NCI-H2107 (cell line): ENCODE measurements at places on chromosomes 2 and 18.

- no peak for DNase-seq
Observed at GRCh38 chr2:234483568-234484251, 13.2 kb downstream of the ARL4C start.

DNA sequence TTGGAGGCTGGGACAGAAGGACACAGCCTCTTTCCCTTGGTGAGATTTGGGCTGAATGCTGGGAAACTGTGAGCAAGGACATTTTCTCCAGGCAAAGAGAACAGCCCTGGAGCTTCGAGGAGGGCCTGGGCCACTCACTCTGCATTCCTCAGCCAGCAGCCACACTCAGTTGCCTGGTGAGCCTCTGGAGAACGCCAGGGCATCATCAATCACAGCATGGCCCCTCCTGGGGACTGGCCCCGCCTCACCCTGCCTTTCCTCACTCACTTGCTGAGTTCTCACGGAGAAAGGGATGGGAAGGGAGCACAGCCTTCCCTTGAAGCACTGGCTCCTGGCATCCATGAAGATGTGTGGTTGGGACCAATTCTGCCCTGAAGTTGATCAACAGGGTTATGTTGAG, 55.0 kb downstream of the APOB start:
- DNase-seq, result no peak

GRCh38 chr2:202378662-202379358, 2.7 kb downstream of the BMPR2 start:
- DNase-seq, result no peak

- DNase-seq, result no peak
Observed at GRCh38 chr2:109322111-109322510, 193.1 kb downstream of the SH3RF3 start.

GRCh38 chr2:72133721-72134407, 13.8 kb downstream of the CYP26B1 start:
- no peak for DNase-seq

DNA sequence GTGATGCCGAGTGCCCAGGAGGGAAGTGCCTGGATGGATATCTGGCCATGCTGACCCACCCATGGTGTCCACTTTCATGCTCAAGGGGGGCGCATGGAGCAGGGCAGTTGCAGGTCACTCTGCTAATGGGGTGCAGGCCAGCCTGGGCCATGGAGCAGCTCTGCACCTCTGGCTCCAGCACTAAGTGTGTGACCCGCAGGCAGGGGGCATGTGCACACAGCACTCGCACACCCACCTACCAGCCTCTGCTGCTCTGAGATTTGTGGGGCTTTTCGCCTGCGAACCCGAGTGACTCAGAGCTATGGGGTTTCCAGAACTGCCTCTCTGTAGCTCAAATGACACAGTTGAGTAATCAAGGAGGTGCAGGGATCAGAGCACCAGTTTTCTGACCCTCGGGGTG, 66.2 kb downstream of the CYP26B1 start:
- DNase-seq, result no peak

- DNase-seq, result no peak
Observed at GRCh38 chr2:85719609-85720240, 25.6 kb downstream of the GNLY start.

- no peak for DNase-seq
Observed at GRCh38 chr2:76332871-76333270, 622.2 kb upstream of the GCFC2 start.

- DNase-seq, result no peak
Observed at GRCh38 chr18:59649591-59649990, 47.6 kb downstream of the CCBE1 start.

DNA sequence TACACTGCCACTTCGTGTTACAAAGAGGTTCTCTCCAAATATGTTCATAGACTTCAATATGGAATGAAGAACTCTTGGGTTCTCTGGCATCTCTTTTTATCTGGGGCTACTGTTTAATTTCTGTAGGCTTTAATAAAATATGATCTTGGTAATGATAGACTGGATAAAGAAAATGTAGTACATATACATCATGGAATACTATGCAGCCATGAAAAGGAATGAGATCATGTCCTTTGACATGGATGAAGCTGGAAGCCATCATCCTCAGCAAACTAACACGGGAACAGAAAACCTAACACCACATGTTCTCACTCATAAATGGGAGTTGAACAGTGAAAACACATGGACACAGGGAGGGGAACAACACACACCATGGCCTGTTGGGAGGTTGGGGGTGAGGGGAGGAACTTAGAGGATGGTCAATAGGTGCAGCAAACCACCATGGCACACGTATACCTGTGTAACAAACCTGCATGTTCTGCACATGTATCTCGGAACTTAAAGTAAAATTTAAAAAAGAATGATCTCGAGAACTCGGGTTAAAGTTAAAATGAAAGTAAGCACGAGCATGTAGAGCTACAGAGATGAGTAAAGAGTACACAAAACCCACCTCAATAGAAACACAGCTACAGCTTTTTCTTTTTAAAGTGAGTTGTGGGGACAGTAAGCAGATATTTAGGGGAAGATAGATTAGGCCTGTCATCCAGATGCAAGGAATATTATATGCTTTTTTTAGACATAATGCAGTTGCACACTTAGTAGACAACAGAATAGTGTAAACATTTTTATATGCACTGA, 102.3 kb downstream of the SGPP2 start:
- DNase-seq, result no peak

DNA sequence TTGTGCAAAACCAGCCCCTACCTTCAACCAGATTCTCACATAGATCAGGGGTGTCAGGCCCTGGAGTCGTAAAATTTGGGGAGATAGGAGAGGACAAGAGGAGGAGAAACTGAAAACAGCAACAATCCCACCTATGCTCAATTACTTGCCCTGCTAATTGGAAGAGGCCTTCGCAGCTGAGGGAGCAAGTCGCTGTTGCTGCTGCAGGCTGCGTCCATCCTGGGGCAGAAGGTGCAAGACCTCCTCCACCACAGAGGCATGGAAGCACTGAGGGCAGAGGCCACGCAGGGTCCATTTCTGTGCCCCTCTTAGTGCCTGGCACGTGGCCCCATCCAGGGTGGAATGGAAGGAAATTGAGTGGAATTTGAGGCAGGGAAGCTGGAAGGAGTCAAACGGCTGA, 36.5 kb downstream of the CNGA3 start:
- no peak for DNase-seq

GRCh38 chr2:106175086-106175850, 18.8 kb downstream of the UXS1 start:
- no peak for DNase-seq

- DNase-seq, result no peak
Observed at GRCh38 chr18:37156330-37156942, 327.5 kb downstream of the KIAA1328 start.

- DNase-seq, result no peak
Observed at GRCh38 chr2:30798536-30798991, 8.7 kb downstream of the CAPN13 start.

DNA sequence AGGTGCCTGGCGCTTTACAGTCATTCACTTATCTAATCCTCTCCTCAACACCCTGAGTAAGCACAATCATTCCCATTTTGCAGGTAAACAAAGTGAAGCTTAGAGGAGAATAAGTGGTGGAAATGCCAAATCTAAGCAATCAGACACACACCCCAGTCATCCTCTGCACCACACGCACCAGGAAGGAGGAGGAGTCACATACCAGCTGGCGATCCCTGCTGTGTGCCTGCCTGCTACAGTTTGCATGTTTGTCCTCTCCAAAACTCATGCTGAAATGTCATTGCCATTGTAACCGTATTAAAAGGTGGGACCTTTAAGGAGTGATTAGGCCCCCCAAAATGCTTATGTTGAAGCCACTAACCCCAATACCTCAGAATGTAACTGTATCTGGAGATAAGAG, 93.7 kb downstream of the LOXHD1 start:
- no peak for DNase-seq

DNA sequence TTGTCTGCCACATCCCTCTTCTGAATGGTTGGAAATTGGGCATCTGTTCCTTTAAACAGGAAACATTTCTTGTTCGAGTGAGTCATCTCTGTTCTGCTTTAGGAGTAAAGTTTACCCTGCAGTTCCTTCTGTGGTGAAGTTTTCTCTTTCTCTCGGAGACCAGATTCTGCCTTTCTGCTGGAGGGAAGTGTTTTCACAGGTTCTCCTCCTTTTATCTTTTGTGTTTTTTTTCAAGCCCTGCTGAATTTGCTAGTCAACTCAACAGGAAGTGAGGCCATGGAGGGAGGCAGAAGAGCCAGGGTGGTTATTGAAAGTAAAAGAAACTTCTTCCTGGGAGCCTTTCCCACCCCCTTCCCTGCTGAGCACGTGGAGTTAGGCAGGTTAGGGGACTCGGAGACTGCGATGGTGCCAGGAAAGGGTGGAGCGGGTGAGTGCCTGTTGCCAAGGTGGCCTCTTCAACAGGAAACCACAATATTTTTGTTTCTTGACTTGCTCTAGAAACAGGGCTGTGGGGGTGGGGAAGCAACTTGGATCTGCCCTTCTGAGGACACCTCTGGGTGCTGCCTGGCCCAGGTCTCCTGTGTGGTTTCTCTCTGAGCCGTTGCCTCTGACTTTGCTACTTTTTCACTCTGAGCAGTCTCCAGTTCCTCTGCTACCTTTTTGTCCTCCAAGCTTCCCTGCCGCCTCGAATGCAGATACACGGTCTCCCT, 2.2 kb upstream of the CASP8 start:
- DNase-seq, result peak; percentile 23

GRCh38 chr2:126795656-126796055, 103.0 kb upstream of the TEX51 start:
- DNase-seq, result no peak

DNA sequence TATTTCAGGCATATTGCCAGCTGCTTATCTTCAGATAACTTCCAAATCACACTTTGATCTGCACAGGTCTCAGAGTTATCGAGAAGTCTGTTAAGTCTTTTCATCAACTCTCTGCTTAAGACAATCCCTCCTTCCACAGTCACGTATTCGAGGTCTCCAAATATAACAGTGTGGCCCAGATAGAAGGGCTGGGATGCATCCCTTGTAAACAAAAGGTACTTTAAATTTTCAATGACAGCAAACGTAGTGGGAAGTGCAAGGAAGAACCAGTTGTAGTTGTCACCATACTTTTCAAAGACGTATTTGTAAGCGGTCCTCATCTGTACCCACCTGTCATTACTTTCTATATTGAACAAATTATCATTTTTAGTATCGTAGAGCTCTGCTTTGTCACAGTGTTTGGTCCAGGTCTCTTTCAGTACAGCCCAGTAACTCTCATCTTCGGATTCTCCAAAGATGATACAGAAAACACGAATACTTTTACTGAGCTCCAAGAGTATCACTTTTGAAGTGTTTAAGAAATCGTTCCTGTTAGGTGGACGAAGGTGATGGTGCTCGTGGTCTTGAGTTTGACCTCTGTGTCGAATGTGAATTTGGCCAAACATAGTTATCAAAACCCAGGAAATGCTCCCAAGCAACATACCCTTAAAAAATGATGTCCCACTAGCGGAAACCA, 445 bp downstream of the C1GALT1C1L start:
- no peak for DNase-seq

GRCh38 chr2:33645861-33646260, 46.8 kb upstream of the FAM98A start:
- DNase-seq, result no peak

DNA sequence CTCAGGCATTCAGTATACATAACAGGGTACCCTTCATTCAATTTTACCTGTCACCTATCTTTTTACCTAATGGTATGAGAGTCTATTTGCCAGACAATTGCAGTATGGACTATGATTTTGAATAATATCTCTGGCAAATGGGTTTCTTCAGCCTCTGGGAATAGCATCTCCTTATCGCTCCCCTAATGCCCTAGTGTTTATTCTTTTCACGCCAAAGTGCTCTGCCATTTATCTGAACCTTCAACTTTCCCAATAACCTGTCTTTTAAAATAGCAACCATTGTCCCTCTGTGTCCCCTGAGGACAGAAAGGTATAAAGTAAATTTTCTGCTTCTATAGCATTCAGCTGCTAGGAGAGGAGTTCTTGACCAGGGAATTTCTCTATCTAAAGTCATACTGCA, 45.0 kb upstream of the FSHR start:
- no peak for DNase-seq

GRCh38 chr18:31241425-31241824, 76.5 kb upstream of the DSG1 start:
- no peak for DNase-seq

DNA sequence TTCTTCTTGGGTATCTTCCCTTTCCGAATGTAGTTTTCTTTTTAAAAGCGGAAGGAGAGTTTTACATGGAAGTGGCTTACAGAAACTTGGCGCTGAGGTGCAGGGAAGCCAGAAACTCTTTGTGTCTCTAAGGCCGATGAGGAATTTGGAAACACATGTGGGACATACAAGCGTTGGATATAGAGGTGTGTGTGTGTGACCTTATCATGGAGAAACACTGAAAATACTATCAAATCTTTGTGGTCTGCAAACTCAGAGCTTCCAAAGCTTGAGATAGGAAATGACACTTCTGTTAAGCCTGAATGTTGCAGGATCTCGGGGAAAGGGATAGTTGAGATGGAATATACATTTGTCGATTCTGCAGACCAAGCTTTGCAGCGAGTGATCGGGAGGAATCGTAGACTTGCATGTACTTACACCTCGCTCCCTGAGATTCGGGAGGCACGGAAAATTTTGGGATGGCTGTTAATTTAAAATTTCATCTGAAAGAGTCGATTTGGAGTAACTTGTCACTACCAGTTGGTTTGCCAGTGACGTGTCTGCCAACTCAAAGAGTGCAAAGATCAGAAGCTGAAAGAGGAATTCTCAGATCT, 1.0 kb downstream of the NAB1 start:
- DNase-seq, result no peak

GRCh38 chr2:165757906-165758675, 36.0 kb downstream of the GALNT3 start:
- DNase-seq, result no peak

- DNase-seq, result peak; percentile 51
Observed at GRCh38 chr2:223560749-223561435, 41.3 kb downstream of the SCG2 start.

DNA sequence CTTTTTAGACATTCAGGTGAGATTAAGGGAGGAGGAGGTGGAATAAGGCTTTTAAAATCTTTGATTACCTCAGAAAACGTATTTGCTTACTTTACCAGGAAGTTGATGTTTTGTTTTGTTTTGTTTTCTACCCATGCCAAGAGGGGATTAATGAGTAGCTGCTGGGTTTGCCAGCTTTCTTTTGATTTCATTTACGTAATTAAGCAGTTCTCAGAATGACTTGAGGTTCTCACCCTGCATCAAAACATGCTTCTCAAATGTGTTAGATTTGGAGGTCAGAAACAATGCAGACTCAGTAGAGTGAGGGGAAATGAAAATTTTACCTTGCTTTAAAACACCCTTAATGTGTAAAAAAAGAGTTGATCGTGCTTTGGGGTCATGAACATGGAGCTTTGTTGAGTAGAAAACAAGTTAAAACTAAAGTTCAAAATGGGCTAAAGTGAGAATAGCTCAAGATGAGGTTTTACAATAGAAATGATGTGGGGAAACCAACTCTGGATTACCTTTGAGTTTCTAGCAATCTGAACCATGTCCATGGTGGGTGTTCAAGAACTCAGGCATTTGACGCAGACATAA, 217.1 kb upstream of the EPAS1 start:
- no peak for DNase-seq

DNA sequence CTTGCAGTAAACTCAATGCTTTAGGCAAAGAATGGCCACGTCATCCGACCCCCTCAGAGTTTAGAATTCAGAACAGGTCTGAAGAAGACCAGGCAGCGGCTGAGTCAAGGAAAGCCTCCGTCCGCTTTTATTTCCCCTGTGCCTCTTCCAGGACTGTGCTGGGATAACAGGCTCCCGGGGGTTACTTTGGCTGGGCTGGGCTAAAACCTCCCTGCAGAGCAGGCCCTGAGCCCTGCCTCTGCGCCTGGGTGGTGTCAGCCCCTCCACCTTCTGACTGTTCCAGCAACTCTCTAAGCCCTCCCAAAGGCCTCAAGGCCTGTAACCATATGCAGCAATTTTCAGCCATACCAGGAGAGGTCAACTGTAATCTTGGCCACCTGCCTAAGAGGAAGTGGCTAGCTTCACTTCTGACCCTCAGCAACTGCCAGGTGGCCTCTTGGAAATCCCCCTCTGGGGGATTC, 166.5 kb downstream of the RPIA start:
- DNase-seq, result no peak
